Tibial nerve (tissue), 4 donors: ENCODE measurements at places on chromosomes 16 and 17. TPM values are rescaled to one million over a fixed set of nuclear protein-coding genes. Genes with fewer than 3 reads are reported as not detected.

GRCh38 chr17:39623356-39623950 is 3.3 kb upstream of the PPP1R1B start:
- DNase-seq: peak; percentile 89

DNA sequence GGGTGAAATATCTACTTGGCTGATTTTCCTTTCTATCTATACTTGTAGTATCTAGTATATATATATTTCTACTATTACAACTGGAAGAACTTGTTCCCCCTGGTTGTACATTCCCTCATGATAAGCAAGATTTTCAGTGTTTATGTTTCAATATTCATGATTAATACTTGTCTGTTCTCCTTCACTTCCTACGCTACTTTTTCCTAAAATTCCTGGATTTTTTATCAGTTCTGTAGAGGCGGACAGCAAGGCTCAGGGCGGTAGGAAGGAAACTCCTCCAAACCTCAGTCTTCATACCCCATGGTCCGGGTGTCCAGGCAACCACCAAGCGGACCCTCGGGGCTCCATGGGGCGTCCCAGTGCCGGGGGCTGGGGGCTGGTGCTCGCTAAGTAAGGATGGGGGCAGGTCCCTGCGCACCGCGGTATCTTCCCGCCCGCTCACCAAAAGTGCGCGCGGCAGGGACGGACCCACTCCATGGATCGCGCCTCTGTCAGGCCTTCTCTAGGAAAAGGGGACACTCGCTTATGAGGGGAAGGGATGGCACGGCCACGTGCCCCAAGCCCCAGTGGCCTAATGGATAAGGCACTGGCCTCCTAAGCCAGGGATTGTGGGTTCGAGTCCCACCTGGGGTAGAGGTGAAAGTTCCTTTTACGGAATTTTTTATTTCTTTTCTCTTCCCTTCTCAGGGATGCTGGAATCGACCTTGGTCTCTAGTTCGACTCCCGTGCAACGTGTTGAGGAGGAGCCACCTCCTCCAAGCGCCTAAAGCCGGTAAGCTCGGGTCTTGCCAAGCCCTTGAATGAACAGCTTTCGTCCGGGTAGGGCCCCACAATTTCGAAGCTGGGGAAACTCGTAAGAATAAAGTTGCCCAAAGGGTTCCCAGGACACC is 13.2 kb downstream of the ATP5PD start:
- peak; percentile 95 for DNase-seq

- DNase-seq: no peak
Observed at GRCh38 chr17:20179041-20179440, 169.9 kb downstream of the SPECC1 start.

DNA sequence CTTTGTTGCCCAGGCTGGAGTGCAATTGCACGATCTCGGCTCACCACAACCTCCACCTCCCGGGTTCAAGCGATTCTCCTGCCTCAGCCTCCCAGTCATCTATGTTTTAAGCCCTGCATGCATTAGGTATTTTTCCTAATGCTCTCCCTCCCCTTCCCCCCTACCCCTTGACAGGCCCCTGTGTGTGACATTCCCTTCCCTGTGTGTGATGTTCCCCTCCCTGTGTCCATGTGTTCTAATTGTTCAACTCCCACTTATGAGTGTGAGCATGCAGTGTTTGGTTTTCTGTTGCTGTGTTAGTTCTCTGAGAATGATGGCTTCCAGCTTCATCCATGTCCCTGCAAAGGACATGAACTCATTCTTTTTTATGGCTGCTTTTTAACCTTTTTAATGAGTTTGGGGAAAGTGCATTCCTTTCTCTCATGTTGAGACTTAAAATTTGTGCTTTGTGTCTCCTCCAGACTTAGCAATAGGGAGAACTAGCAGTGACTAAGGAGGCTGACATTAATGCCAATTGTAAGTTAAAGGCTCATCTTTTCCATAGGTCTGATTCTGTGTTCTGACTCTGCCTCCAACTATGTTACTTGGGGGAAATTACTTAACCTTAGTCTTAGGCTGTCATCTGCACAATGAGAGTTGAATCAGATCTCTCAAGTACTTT is 17.7 kb upstream of the PHAF1 start:
- DNase-seq: no peak

DNA sequence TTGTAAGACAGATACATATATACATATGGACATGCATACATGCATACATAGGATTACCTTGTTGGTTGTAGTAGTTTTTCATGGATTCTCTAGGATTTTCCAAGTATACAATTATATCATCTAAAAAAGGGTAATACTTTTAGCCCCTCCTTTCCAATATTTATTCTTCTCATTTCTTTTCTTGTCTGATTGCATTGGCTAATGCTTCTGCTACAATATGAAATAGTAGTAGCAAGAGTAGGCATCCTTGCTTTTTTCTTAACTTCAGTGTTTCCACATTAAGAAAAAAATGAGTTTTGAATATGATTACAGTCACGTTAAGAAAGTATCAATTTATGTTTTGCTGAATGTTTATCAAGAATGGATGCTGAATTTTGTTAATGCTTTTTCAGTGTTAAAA is 58.0 kb downstream of the RBFOX3 start:
- no peak for DNase-seq

FOXF1 gene
- total RNA-seq: not detected

CAPN15 gene
- 63.3 TPM for total RNA-seq

DNA sequence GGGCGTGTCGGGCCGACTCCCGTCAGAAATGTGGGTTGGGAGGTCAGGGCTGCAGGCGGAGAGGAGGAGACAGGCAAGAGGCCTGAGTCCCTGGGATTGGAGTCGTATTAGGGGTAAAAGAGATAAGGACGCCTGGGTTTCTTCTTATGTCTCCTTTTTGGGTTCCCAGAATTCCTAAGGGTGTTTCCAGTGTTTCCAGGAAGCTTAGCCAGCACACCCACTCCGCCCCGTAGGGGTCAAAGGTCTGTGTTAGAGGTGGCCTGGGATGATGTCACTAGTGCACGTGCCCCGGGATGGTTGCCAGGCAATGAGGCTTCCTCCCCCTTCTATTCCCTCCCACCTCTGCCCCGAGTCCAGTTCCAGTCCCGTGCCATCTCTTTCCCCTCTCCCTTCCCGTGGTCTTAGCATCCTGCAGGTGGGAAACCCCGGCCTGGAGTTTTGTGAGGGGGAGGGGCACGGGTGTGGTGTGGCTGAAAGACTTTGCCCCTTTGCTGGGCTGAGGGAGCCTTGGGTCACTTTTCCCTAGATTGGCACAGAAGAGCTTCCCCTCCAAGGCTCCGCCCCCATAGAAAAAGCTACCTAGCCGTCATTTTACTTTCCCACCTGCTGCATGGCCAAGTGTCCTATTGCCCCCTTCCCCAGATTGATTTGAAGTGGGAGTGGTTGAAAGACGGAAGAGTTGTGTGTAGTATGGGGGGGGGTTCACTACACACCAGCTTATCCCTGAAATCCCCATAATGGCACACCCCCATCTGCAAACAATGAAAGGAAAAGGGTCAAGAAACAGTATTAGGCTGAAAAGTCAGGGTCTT is 2.8 kb downstream of the KDM6B start:
- DNase-seq: peak; percentile 98

DNA sequence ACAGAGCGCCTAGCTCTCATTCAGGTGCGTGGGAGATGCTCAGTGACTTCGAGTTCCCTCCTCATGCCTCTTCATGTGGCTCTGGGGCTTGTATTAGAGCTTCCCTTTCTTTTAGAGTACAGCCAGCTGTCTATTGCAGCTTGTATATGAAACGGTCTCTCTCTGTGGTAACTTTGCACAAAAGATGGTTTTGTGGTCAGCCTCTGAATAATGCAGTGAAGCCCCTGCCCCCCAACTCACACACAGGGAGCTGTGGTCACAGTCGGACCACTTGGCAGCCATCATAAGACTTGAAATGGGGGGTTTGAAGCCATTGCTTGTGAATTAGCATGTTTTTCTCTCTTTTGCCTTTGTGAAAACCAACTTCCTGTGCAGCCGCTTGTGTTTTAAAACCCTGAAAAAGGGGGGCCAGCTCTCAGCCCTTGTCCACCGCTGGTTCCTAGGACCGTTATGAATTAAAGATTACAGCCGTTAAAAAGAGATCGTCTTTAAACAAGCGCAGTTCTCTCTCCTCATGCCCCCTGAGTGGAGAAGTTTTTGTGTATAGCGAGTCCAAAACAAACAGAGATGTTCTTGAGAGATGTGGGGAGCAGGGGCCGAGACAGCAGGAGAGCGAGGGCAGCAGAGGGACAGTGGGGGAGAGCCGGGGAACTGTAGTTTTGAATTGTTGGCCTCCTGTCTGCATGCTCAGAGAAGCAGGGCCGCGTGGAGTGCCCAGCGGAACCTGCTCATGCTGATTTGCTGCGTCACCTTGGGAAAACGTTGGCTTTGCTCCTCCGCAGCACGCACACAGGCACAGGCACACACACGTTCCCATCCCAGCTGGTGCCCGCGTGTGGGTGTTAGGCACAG is 199.0 kb downstream of the MSI2 start:
- DNase-seq: no peak

DNA sequence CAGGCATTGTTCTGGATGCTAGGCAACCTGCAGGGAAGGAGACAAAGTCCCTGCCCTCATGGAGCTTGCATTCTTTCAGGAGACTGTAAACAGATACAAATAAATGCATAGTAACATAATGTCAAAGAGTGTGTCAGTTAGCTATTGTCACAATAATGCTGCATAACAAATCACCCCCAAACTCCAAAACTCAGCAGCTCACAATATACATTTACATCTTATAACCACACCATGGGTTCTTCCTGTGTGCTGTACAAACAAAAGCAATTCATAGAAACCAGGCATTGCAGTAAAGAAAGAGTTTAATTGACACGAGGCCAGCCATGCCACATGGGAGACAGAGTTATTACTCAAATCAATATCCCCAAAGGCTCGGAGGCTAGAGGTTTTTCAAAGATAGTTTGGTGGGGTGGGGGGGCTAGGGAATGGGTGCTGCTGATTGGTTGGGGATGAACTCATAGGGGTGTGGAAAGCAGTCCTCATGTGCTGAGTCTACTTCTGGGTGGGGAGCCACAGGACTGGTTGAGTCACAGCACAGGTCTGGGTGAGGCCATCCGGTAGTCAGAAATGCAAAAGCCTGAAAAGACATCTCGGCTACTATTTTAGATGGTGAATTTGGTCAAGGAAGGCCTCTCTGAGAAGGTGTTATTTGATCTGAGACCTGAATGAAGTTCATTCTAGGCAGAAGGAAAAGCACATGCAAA is 79.0 kb downstream of the GPRC5B start:
- DNase-seq: no peak

DNA sequence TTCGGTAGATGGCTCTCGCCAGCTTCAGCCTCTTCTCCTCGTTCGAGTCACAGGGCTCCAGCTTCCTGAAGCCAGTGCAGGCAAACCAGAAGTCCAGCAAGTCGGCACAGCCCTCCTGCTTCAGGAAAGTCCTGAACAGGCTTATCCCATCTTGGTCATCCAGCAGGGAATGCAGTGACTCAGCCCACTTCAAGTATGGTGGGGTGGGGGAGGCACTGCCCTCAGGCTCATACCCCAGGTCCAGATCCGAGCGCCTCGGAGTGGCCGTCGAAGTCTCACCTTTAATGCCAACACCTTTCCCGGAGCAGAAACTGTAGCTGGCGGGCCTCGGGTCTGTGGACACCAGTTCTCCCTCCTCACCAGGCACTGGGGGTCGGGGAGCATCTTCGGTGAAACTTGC is 5.9 kb downstream of the AXIN1 start:
- DNase-seq: no peak

ANKRD40CL gene
- not detected for total RNA-seq

DNA sequence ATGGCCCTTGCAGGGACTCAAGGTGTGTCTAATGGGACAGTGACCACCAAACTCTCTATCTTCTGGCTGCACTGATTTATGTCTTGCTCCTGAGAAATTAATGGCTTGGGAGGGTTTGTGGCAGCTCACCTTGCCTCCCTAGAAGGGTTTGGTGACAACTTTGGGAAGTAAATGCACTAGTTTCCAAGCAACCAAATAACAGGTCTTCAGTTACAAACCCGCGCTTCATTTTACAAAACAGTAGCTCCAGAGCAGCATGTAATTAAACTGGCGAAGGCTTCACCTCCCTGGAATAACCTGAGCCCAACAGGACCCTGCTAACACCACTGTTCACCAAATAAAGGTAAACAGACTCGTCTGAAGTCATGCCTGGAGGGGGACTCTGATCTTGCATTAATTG is 318.3 kb downstream of the SLC39A11 start:
- DNase-seq: no peak

MT1G gene
- 87.7 TPM for total RNA-seq

DNA sequence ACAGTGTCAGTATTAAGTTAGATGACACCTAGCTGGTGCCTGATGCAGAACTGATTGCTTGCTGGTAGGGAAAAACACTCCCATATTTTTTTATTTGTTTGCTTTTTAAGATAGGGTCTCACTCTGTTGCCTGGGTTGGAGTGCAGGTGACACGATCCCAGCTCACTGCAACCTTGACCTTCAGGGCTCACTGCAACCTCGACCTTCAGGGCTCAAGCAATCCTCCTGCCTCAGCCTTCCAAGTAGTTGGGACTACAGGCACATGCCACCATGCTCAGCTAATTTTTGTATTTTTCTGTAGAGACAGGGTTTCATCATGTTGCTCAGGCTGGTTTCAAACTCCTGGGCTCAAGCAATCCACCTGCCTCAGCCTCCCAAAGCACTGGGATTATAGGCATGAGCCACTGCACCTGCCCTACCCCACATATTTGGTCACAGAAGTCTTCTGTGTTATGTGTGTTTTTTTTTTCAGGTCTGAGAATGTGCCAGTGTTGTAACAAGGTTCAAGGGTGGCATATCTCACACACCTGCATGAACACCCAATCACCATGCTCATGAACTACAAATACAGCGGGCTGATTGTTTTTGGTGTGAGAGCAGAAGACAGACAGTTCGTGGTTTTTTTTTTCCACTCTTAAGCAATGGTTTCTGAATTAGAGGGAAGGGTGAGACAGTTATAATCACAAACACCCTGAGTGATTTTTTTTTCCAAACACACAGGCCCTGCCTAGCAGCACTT is 22.8 kb downstream of the SPAG9 start:
- DNase-seq: no peak
